ENCODE measurements at places on chromosomes 13 and 19.
A peak's percentile ranks its signal among the peaks of the same experiment; 100 is the strongest.

DNA sequence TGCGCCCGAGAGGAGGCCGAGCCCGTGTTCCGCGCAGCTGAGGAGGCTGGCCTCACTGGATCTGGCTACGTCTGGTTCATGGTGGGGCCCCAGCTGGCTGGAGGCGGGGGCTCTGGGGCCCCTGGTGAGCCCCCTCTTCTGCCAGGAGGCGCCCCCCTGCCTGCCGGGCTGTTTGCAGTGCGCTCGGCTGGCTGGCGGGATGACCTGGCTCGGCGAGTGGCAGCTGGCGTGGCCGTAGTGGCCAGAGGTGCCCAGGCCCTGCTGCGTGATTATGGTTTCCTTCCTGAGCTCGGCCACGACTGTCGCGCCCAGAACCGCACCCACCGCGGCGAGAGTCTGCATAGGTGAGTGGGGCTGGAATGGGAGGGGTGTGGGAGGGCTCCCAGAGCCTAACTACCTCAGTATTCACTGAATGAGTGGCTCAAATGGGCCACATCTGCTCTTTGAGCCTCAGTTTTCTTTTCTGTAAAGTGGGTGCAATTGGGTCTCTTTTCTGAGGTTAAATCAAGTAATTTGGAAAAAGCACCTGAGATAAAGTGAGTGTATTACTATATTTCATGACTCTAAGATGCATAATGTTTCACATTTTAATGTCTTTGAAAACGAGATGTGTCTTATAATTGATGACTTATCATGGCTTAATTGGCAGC lies 11.7 kb downstream of the GRIN2D start:
- no peak for DNase-seq

- DNase-seq, result no peak
Observed at GRCh38 chr19:27774337-27774736, 1438.6 kb downstream of the UQCRFS1 start.

DNA sequence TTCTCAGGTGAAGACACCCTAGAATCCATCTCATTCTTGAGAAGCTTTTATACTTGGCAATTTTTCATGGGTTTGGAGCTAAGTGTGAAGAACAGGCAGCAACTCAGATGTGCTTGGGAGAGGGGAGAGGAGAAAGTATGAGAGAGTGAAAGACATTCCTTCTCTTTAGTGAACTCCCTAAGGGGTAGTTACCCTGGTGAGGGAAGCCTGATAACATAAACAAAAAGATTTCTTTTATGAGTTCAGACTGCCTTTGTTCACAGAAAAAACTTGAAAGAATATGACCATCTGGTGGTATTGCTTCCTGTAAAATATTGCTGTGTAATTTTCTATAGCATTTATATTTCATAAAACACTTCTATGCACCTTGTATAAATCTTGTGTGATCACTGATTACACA lies at the start of gene STOML3:
Gene STOML3, minus strand, starts transcription at position 139 of the 400 bp plus-strand sequence. Its CDS starts 110 bp downstream, at position 29.
- no peak for DNase-seq

GRCh38 chr19:38361633-38362075 lies 12.7 kb upstream of the PSMD8 start:
- DNase-seq, result peak; percentile 62

DNA sequence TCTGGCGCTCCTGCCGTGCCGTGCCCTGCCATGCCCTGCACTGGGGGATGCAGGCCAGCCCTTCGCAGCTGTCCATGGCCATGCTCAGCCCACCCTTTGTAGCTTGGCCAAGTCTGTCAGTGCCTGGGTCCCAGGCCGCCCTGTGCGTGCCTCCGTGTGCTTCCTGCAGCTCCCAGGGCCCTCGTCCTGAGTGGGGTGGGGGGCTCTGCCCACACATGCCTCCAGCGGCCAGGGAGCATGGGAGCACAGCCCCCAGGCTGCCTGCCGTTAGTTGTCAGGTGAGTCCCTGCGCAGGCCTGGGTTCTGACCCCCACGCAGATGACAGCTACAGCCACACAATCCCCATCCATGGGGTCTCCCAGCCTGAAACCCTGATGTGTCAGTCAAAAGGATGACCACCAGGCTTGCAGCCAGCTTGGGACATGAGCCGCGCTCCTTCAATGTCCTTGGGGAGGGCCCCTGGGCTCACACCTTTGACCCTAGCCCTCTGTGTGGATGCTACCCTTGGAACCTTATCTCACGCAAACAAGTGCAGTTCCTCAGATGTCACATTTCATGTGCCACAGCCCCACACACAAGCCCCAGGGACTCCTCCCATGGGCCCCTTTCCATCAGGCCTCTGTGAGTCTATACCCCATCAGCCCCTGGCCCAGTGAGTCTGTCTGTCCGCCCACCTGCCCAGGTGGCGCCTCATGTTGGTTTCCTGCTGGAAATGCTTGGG lies 24.5 kb downstream of the TMED1 start:
- DNase-seq, result no peak

DNA sequence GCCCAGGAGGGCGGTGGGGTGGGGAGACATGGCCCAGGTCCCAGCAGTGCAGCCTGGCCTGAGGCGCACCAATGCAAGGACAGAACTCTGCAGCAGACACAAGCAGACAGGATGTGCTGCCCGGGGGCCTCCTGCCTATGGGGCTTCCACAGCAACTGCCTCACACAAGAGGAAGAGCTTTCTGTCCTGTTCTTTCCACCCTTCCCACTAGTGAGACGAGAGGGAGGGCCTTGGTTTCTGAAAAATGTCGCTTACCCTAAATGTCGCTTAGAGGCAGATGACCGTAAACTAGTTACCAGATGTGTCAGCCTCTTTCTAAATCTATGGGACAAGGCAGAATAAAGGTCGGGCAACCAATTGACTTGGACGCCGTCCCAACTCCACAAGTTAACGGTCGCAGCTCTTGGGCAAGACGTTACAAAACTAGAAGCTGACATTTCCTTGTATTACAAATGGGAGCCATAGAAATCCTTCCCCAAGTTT lies at the start of gene LAIR1:
Gene LAIR1, minus strand, starts transcription at position 157 of the 483 bp plus-strand sequence. Its CDS starts 127 bp downstream, at position 30.
- no peak for DNase-seq

DNA sequence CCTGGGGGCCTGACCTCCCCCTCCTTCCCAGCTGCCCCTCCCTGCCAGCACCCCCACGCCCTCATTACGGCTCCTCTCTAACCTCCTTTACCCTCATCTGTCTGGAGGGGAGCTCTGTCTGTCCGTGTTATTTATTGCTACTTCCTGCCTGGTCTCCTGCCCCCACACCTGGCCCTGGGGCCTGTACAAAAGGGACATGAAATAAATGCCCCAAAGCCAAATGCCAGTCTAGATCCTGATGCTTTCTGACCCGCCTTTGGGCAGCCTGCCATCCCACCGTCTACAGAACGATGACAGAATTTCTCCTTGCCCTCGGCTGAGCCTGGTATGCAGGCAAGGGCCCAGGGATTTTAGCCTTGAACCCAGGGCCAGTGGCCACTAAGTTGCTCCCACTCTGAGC lies 15.4 kb upstream of the CD22 start:
- no peak for DNase-seq

DNA sequence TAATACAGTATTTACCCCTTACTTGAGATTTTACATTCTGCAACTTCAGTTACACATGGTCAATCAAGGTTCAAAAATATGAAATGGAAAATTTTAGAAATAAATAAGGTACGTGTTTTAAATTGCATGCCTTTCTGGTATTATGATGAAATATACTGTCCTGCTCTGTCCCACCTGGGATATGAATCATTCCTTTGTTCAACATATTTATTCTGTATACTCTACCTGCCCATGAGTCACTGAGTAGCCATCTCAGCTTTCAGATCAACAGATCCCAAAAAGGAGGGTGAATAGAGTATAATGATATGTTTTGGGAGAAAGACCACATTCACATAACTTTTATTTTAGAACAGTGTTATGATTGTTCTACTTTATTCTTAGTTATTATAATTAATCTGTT lies 37.8 kb downstream of the STOML3 start:
- no peak for DNase-seq

- no peak for DNase-seq
Observed at GRCh38 chr13:73090116-73090822, 31.5 kb downstream of the KLF5 start.

GRCh38 chr19:51417107-51417809 lies at the start of gene SIGLEC10:
Gene SIGLEC10 (minus strand): TSS chr19:51417642. CDS start chr19:51417581, 61 bp downstream.
- no peak for DNase-seq

GRCh38 chr19:38409631-38410133 lies 6.8 kb downstream of the FAM98C start:
- DNase-seq, result no peak

DNA sequence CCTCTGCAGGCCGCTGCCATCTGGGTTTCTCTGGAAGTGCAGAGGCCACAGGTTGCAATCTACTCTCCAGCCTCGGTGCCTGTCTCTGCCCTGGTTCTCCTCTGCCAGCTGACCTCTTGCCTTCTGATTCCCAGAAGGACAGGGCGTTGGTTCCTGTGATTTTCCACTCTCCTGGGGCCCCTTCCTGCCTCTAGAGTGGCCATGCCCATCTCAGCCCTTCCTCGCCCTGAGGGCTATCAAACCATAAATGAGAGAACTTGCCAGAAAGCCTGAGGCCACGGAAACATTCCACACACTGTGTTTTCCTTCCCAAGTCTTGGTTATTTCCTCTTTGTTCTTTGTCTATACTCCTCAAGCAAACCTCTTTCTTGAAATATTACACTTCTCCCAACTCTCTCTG lies 146.2 kb downstream of the SHISA2 start:
- DNase-seq, result no peak

- peak; percentile 10 for DNase-seq
Observed at GRCh38 chr13:96822895-96823294, 171.4 kb downstream of the OXGR1 start.

DNA sequence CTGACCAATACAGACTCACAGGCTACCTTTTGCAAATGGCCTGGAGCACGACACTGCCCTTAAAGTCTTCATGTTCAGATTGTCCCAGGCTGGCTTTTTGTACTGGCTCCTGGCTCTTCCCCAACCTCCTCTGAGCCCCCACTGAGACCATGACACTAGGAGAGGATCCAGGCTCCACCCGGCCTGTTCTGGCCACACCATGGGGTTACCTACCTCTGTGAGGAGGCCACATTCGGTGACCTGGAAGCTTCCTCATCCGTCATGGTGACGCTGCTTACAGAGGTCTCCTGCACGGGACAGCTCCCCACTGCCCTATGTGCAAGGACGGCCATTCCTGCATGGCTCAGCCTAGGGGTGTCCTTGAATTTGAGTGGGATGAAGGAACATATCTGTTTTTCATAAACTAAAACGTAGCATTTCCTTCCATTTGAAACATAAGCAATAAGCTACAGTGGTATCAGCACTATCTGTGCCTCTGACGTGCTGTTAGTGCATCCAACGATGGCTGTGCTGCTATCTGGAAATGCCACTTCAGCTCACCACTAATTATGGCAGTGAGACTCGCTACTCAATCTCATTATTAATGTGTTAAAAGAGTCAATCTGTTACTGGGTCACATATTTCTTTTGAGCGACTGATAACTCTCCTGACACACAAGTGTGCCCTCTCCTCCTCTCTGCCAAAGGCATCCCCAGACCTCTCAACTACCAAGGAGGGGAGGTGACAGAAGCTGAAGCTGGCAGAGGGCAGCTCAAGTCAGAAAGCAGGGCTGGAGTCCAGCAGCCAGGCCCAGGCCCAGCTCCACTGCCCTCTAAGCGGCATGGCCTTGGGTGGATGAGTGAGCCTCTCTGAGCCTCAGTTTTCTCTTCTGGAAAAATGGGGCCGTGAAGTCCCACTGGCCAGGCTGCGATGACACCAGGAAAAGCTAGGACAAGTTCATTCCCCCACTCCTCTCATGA lies 29.6 kb downstream of the ELL start:
- no peak for DNase-seq

Measured in NCI-H446 (cell line).